ENCODE measurements at places on chromosomes 13 and 19.

GRCh38 chr19:4272894-4273293 is 6.2 kb upstream of the SHD start:
- no peak for DNase-seq

- DNase-seq = peak; percentile 68
Measured at GRCh38 chr13:44191504-44192171, 182.0 kb upstream of the SERP2 start.

GRCh38 chr19:3270902-3271301 is 46.4 kb downstream of the CELF5 start:
- DNase-seq = no peak

DNA sequence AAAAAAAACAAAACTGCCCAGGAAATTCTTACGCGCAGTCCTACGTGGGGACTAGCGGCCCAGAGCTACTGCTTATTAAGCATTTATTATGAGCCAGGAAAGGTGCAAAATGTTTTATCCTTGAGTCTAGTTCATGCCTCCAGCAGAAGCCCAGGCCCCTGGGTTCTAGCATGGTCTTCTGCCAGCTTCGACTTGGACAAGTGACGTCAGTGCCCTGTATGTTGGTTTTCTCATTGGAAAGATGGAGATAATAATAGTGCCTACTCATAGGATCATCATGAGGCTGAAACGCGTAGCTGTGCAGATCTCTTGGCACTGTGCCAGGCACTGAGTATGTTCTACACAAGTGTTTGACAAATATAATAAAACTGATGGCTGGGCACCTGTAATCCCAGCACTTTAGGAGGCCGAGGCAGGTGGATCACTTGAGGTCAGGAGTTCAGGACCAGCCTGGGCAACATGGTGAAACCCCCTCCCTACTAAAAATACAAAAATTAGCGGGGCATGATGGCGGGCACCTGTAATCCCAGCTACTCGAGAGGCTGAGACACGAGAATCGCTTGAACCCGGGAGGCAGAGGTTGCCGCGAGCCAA is 12.4 kb upstream of the SULT2B1 start:
- no peak for DNase-seq

- DNase-seq = peak; percentile 90
Measured at GRCh38 chr19:15452111-15453047, 2.6 kb upstream of the WIZ start.

DNA sequence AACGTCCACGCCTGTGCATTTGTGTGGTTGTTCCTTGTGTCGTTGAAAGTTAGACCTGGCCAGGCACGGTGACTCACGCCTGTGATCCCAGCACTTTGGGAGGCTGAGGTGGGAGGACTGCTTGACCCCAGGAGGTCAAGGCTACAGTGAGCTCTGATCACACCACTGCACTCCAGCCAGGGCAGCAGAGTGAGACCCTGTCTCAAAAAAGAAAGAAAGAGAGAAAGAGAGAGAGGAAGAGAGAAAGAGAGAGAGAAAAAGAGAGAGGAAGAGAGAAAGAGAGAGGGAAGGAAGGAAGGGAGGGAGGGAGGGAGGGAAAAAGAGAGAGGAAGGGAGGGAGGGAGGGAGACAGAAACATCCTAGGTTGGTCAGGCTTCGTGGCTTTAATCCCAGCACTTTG is 5.1 kb downstream of the ZNF114 start:
- no peak for DNase-seq

- no peak for DNase-seq
Measured at GRCh38 chr13:60398907-60399589, 2.0 kb downstream of the TDRD3 start.

DNA sequence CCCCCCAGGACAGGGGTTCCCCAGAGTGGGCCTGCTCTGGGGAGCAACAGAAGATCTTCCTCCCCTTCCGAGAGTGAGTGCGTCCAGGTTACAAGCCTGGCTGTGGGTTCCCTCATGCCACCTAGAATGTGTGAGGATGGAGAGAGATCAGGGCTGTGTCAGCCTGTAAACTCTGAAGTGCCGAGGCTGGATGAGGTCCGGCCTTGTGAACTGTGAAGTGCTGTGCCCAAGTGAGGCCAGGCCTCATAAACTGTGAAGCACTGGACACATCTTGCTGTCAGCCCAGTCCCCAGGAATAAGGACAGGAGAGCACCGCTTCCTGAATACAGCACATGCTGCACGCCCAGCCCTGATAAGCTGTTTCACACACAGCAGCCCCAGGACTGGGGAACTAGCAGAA is 7.6 kb downstream of the KCNN1 start:
- DNase-seq = no peak

GRCh38 chr19:34733266-34733745 is 737 bp upstream of the ZNF181 start:
- no peak for DNase-seq

DNA sequence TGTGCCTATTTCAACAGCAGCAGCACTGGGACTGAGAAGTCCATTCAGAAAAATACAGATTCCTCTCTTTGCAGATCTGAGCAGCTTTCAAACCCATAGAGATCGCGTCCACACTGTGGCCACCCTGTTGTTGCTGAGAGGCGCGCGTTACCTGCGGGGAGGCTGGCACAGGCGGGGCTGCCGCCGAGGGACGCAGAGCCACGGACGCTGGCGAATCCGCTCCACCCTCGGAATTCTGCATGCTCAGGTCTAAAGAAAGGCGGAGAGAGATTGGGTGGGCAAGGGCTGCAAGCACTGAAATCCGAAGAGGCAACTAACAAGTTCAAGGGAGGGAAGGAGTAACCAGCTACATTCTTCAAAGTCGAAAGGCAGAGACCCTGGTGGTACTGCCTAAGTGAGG is 63.0 kb downstream of the RFX2 start:
- DNase-seq = no peak

DNA sequence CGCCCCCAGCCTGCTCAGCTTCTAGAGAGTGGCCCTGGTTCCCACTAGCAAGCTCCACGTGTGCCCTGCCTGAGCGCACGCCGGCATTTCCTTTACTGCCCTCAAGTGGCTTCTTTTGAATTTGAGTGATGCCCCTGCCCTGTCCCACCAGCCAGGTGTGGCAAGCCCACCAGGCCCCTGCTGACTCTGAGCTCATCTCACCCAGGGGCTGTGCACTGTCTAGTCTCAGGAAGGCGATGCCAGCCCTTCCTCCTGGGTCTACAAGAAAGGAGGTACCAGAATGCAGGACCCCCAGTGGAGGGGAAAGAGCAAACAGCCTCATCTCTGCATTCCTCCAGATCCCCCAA is 17.3 kb upstream of the EPHX3 start:
- DNase-seq = no peak

GRCh38 chr19:6260912-6261650 is 18.7 kb downstream of the MLLT1 start:
- no peak for DNase-seq

DNA sequence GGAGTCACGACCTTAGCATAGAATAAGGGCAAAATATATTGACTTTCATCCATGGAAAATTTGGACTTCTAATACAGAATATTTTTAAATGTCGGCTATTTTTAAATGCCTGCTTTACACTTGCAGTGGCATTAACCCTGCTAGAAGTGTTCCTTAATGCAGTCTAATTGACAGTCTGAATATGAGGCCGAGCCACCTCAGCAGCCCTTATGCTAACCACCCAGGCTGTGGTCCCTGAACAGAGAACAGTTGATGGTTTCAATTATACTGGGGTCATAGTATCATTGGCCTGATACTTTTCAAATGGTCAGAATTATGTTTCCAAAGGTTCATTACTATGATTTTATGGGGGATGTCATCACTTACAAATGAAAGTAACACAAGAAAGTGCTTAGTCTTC is 764.7 kb upstream of the SLITRK1 start:
- DNase-seq = no peak

GRCh38 chr13:34720618-34721017 is 221.5 kb upstream of the NBEA start:
- DNase-seq = no peak

- peak; percentile 70 for DNase-seq
Measured at GRCh38 chr19:10431943-10432735, 11.8 kb downstream of the PDE4A start.

DNA sequence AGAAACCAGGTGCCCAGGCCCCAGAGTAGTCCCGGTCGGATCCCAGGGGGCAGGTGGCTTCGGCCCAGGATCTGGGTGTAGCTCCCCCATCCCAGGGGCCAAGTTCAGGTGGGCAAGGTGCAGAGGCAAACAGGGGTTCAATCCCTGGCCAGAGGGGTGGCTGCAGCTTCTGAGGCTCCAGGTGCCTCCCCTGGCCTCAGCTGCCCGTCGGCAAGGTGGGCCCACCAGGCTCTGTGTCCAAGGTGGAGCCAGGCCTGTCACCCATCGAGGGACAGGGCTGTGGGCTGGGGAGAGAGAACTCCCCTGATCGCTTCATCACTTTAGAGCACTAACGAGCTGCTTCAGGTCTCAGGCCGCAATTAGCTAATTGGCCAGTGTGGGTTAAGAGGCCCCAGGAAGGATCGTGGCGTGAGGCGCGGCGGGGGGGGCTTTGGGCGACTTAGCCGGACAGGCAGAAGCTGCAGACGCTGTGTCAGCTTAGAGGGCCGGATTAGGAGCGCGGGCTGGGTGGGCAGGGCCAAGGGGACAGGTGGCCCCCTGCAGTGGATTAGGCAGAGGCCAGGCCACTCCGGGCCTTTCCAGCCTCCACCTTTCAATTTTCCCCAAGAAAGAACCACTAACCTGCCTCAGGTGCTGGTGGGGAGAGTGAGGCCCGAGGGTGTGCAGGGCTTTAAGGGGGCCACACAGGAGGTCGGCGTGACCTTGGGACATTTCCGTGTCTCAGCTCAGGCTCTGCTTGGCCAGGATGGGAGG is 2.8 kb upstream of the RAX2 start:
- no peak for DNase-seq

- DNase-seq = no peak
Measured at GRCh38 chr13:49240017-49240416, 7.7 kb upstream of the CDADC1 start.

- no peak for DNase-seq
Measured at GRCh38 chr13:111864566-111864965, 202.4 kb upstream of the SOX1 start.

GRCh38 chr13:79904581-79904980 is 423.6 kb downstream of the NDFIP2 start:
- DNase-seq = no peak

DNA sequence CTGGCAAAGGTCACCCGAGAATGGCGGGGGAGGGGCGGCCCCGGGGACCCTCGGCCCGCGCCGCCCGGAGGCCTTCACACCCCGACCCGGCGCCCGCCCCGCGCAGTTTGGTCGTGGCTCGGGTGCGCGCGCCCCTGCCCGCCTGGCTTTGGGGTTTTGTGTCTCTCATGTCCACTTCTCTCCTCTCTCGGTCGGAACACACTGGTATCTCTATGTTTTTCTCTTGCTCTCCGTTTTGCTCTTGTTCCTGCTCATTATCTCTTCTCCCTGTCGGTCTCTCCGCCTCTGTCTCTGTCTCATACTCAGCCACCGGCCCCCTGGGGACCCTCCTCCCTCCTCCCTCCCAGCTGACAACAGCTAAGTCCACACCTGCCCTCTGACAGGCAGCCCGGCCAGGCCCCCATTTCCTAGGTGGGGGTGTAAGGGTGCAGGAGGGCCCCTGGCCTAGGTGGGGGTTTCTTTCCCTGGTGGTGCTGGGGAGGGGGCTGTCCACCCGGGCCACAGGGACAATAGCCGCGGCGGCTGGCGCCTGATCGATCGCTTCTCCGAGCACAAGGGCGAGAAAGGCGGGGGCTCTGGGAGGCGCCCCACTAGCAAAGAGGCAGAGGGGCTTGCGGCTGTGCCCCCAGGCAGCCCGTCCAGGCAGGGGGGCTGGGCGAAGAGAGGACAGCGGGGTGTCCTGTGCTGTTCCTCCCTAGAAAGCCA is 2.3 kb downstream of the ONECUT3 start:
- DNase-seq = no peak

DNA sequence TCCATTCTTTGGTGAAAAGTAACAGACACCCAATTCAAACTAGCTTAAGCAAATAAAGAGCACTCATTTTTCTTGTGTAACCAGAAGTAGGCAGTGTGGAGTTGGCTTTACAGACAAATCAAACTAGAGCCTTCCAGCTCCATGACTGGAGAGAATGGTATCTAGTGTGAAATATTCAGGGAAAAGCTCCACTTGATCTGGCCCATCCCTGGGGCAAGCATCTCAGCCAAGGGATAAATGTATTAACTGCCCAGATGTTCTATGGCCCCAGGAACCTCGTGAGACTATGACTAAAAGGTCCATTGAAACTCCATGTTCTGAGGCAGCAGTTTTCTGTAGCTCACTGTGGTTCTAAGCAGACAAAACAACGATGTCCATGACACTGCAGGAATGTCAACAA is 49.9 kb downstream of the TBC1D4 start:
- no peak for DNase-seq

GRCh38 chr19:16155128-16155527 is 11.6 kb downstream of the HSH2D start:
- DNase-seq = no peak

DNA sequence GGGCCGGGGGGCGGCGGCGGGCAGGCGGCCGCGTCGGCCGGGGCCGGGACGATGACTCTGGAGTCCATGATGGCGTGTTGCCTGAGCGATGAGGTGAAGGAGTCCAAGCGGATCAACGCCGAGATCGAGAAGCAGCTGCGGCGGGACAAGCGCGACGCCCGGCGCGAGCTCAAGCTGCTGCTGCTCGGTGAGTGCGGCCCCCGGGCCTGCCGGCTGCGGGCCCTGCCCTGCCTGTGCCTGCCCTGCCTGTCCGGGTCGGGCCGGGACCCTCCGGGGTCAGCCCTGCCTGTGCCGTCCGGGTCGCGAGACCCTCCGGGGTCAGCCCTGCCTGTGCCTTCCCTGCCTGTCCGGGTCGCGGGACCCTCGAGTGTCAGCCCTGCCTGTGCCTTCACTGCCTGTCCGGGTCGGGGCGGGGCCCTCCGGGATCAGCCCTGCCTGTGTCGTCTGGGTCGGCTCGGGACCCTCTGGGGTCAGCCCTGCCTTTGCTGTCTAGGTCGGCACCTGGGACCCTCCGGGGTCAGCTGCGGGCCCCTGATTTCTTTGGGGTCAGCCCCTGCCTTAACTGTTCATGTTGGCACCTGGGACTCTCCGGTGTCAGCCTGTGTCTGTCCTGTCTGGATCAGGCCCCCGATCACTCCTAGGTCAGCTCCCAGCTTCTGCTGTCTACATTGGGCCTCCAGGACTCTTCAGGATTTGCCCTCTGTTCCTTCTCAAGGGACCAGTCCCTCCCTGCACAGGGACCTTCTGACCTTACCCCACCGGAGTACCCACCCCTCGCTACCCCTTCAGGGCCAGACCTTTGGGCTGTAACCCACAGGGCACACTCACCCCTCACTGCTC is 659 bp downstream of the GNA11 start:
- peak; percentile 57 for DNase-seq

GRCh38 chr19:48487948-48488347 is 18.8 kb downstream of the CYTH2 start:
- peak; percentile 50 for DNase-seq
